ENCODE measurements at places on chromosomes 1 and 21.
A peak's percentile ranks its signal among the peaks of the same experiment; 100 is the strongest.

DNA sequence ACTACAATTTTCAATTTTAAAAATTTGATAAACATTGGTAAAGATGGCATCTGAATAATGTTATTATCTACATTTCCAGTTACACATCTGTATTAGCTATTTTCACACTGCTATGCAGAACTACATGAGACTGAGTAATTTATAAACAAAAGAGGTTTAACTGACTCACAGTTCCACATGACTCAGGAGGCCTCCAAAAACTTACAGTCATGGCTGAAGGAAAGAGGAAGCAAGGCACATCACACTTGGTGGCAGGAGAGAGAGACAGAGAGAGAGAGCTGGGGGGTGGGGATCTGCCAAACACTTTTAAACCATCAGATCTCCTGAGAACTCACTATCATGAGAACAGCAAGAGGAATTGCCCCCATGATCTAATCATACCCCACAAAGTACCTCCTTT is 850.0 kb downstream of the LTN1 start:
- DNase-seq: peak; percentile 43

GRCh38 chr21:39430457-39430856 is 15.1 kb downstream of the LCA5L start:
- DNase-seq: peak; percentile 57

DNA sequence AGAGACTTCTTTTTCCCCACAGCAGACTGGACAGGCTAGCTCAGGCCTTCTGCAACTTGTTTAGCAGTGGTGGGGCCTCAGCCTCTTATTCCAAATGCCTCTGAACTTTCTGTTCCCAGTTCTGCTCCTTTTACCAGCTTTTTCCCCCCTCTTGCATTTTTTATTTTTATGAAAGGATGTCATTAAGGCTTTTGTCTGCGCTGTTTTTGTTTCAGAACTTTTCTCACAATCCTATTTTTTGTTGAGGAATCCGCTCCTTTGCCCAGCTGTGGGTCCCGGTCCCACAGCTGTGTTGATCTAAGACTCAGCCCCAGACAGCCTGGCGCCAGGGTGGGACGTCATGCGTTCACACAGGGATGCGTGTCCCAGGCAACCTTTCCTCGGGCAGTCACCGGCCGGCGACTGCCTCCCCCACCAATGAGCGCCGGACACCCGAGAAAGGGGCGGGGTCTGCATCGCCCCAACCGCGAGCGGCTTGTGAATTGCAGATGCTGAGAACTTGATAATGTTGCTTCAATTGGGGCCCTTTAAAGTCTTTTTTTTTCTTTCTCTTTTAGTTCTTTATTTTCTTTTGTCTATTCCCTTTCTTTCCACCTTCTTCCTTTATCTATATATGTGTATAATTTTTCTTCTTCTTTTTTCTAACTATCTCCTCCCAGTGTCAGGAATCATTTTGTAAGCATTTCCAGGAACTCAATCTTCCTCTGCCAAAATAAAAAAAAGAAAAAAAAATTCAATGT is 3.0 kb upstream of the ID3 start:
- DNase-seq: peak; percentile 94

- peak; percentile 21 for DNase-seq
Observed at GRCh38 chr1:246107516-246108277, 399.4 kb downstream of the SMYD3 start.

DNA sequence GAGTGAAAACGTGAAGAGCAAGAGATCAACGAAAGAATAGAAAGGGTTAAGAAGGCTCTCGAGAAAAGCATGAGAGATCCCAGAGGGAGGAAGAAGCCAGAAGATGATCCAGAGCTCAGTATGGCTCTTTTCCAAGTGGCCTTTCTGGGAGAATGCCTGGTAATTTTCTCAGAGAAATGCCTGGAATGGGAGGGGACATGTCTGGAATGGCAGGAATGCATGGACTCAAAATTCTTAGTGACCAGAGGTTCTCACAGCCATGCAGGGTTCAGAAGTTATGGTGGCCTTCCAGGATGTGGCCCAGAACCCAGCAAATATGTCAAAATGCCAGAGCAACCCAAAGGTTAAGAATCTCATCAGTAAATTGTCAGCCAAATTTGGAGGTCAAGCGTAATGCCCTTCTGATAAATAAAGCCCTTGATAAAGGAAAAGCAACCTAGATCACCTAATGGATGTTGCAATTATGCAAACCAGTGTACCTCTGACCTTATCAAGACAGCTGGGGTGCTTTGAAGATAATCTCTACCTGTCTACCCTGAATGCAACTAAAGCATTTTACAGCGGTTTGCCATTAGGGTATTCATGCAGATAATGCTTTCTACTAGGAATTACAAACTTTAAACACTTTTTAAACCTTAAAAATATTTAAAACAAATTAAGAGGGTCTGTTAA is 53.1 kb downstream of the NBPF6 start:
- peak; percentile 91 for DNase-seq

- peak; percentile 90 for DNase-seq
Observed at GRCh38 chr1:164735315-164736052, 176.5 kb downstream of the PBX1 start.

DNA sequence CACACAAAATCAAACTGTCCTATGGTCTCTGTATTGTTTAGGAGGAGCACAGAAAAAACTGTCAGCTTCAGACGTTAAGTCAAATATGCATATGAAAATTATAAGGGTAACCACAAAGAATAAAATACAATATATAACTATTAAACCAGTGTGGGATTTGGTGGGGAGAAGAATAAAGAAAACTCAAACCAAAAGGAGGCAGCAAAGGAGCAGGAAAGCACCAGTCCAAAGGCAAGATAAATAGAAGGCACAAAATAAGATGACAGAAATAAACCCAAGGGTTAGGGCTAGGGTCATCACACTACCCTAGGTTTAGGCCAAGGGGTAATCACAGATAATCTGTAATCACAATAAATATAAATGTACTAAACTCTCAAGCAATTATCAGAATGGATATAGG is 32.8 kb downstream of the DLGAP3 start:
- DNase-seq: no peak

DNA sequence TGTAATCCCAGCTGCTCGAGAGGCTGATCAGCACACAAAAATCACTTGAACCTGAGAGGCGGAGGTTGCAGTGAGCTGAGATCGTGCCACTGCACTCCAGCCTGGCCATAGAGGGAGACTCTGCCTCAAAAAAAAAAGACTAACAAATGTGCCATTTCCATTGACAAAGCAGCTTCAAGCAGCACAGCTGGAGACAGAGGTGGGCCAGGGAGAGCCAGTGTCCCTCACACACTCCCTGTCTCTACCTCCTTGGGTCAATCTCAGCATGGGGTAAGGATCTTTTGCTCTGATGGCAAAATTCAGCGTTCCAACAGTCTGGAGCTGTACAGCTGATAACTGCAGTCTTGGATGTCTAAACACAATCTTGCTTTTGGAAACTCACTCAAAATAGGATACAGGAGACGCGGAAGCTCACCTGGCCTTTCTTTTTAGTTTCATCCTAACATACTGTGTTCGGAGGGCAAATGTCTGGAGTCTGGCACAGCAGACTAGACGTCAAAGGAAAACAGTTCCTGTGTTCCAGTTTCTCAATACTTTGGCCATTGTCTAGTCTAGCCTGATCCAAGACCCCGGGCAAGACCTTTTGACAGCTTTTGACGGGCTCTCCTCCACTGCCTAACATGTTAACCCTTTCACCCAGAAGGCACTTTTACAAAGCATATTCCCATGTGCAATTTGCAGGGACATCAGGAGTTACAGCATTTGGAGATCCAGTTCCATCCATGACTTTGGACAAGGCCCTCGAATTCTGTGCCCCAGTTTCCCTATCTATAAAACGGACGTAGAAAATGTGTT is 2.9 kb downstream of the RCC2 start:
- DNase-seq: no peak

- no peak for DNase-seq
Observed at GRCh38 chr1:32870615-32871363, at the start of gene FNDC5. Gene FNDC5, minus strand, starts transcription at chr1:32870912.

DNA sequence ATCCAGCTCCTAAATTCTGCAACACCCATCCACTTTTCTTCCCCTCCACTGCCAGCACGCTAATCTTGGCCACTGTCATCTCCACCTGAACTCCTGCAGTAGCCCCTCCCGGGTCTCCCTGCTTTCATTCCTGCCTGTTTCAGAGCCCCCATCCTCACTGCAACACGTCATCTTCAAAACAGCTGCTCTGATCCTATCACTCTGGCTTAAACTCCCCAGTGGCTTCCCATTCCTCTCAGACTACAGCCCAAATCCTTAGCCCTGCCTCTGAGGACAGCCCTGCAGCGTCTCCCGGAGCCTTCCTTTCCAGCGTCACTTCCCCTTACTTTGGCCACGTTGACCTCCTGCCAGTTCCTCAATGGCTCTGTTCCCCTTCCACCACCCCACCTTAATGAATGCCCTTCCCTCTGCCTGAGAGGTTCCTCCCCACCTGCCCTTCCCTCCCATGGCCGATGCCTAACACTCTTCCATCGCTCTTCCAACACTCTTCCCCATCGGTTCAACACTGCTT is 22.9 kb upstream of the IFNAR2 start:
- no peak for DNase-seq

- DNase-seq: no peak
Observed at GRCh38 chr1:14535619-14536355, 62.7 kb upstream of the KAZN start.

GRCh38 chr1:181089676-181090544 is 1.4 kb downstream of the IER5 start:
- DNase-seq: peak; percentile 44

- peak; percentile 89 for DNase-seq
Observed at GRCh38 chr1:10665930-10666850, 130.3 kb downstream of the CASZ1 start.

GRCh38 chr1:165403835-165404482 is 41.0 kb downstream of the RXRG start:
- peak; percentile 14 for DNase-seq

DNA sequence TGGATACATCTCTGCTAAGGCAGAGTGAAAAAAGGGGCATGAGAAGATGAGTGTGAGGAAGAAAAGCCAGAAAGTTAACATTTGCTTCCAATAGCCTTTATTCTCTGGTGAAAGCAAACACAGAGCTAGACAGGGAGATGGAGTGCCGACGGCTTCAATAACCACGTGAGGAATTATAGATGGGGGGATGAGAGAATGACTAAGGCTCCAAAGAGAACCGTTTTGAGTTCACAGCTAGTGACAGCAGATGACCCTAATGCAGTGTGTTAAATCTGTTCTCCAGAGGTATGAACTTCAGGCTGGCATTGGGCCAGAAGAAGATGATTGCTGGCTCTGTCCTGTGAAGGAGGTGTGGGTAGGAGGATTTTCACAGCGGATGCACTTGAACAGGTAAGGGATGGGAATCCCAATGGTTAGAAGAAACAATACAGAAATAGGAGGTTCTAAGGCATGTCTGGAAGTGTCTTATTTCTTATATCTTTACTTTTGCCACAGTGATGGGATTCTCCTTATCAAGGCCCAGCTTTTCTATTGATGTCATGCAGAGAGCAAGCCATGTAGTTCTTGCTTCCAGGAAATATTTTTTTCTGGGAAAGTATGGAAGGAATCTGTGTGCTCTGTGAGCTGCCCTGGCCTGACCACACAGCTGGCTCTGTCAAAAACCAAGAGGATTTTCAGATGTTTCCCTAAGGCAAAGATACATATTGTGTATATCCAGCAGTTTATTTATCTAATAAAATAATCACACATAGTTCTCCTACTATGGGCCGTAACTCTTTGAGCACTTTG is 573.8 kb downstream of the LTN1 start:
- no peak for DNase-seq

GRCh38 chr1:242467556-242468145 is 56.8 kb downstream of the PLD5 start:
- peak; percentile 46 for DNase-seq

DNA sequence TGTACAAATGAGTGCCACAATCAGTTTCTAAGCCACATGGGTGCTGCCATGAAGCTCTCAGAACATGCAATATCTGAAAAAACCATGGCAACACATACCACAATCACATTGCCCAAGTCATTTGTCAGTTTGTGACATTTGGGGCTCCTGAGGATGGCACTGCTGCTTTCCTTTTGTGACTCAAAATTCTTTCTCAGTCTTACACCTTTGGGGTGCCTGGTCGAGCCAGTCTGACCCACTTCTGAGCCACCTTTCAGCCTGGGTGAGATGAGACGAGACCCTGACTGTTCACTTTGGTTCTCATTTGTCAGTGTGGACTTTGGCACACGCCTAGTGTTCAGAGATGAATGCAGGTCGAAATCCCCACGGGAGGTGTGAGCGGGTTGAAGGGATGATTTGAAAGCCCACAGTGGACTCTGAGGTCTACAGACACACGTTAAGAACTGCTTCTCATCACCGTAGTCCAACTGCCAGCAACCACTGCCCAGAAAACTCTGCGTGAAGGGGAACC is 8.0 kb downstream of the BATF3 start:
- no peak for DNase-seq

DNA sequence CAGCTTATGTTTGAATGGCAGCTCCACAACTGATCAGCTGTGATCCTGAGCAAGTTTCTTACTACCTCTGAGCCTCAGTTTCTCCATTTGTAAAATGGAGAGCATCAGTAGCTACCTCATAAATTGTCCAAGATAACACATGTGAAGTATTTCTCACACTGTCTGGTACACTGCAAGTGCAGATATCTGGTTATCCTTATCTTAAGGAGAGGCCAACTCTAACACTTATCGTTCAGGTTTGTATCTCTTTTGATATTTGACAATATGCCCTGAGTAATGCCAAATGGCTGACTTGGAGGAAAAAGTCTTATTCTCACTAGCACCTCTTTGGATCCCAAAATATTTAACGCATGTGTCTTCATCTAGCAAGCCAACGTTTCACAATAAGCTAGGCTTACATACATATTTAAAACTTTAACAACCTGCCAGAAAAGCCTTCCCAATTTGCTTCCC is 2.7 kb downstream of the CSRP1 start:
- DNase-seq: no peak

DNA sequence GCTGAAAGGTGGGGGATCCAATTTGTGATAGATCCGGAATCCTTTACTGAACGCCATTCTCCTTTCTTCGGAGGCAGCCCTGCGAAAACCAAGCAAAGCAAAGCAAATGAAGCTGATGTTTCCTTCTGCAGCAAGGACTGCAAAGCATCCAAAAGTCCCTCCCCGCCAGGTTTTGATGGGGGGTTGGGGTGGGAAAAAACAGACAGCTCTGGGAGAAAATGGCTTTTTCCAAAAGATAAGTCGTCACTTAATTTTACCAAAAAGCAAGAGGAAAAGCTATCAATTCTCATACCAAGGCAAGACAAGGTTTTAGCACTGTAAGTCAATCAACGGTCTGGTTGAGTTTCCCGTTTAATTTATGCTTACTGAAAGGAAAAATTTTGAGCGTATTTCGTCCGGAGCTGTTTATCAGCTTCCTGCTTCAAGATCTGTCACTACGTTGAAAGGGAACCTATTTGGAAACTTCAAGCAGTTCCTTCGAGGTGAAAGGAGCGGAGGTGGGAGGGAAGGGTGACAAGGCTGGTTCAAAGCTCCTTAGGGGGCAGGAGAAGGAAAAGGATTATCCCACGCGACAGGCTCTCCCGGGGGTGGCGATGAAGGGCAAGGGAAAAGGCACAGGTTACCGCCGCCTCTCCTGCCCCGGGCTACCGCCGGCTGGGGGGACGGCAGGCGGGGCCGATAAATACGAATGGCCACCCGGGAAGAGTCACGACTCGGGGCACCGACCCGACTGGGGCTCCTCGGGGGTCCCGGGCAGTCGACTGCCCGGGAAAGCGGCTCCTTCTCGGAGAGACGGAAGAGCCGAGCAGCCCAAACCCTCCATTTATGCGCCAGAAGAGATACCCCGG is 750 bp downstream of the SYNJ1 start:
- DNase-seq: no peak
